HFFc6 (cell line): ENCODE measurements at places on chromosomes 1 and 21.

DNA sequence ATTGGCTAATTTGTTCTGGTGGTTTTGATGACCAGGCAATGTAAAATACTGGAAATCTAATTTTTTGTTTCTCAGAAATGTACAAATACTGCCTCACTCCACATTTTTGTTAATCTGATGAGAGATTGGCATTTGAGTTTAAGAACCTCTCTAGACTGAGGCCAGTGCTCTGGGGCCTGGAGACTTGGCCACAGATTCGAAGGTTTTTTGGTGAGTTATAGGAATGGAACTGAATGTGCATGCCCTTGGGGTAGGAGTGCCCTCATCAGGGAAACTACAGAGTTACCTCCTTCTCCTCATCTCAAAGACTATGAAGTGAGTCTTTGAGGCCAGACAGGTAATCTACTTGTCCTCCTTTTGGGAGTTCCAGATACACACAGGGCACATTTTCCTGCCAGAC, 347.9 kb downstream of the LTN1 start:
- DNase-seq: peak; percentile 41

- DNase-seq: no peak
Observed at GRCh38 chr1:2914702-2915101, 106.6 kb upstream of the ACTRT2 start.

- peak; percentile 39 for DNase-seq
Observed at GRCh38 chr21:15682977-15683376, 46.8 kb upstream of the USP25 start.

DNA sequence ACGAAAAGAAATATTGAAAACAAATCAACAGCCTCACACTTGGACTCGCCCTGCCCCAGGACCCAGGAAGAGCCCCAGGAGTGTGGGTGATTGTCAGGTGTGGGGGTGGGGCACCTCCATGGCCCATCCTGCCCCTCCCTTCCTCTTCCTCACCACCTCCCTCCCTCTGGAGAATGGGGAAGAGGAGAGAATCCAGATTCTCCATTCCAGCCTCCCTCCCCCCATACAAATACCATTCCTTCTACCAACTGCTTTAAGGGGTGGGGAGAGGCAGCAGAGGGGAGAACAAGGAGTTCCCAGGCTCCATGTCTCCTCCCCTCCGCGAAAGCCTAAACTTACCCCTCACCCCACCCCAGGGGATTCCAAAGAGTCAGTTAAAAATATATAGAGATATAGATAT, 36.7 kb downstream of the MEF2D start:
- DNase-seq: no peak

GRCh38 chr1:213333121-213333520, 282.1 kb downstream of the RPS6KC1 start:
- DNase-seq: no peak

DNA sequence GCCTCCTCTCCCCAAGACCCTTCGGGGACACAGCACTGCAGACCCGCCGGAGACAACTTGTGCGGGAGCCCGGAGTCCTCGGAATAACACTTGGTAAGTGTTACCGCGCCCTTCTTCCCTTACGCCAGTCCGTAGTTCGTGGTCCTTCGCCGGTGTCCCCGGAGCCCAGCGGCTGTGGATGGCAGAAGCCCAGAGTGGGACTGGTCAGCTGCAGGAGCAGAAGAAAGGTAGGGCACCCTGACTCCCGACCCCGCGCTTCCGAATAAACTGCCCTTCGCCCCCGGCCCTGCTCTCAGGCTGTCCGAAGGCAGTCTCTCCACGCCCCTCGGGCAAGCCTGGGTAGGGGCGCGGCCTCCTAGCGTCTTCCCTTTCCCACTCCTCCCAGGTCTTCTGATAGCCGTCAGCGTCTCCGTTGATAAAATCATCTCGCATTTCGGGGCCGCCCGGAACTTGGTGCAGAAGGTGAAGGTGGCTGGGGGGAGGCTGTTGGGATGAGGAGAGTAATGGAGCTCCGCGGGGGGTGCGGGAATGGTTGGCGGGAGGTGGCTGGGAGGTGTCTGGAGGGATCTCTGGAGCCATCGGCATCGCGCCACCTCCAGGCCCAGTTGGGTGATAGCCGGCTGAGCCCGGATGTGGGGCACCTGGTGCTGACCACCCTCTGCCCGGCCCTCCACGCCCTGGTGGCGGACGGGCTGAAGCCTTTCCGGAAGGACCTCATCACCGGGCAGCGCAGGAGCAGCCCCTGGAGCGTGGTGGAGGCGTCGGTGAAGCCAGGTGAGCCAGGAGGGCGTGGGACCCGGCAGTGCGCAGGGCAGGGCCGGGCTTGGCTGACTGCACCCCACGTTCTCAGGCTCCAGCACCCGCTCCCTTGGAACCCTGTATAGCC, 4.3 kb downstream of the RUSC1 start:
- DNase-seq: peak; percentile 40

GRCh38 chr1:231463541-231463940, 41.5 kb upstream of the EGLN1 start:
- DNase-seq: no peak

DNA sequence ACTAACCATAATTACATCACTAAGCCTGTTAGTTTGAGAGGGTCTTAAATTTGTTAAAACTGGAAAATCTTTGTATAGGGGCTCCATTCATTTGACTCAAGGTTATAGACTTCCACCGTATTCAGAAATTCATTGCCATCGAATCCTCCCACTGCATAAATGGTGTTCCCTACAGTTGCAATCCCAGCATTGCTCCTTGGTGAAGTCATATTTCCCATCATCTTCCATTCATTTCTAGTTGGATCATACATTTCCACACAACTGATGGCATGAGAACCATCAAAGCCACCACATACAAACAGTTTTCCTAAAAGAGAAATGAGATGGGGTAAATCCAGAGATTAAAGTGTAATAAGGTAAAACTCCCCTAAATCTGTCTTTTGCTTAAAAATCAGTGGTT, 19.1 kb downstream of the IVNS1ABP start:
- no peak for DNase-seq

- DNase-seq: no peak
Observed at GRCh38 chr1:5921671-5922070, 70.6 kb downstream of the NPHP4 start.

GRCh38 chr1:244800821-244801220, 34.6 kb upstream of the COX20 start:
- no peak for DNase-seq

- no peak for DNase-seq
Observed at GRCh38 chr1:61436491-61437120, 288.3 kb downstream of the TM2D1 start.

- DNase-seq: no peak
Observed at GRCh38 chr1:108504447-108504846, 54.3 kb downstream of the NBPF6 start.

GRCh38 chr1:59022799-59023198, 239.0 kb upstream of the JUN start:
- DNase-seq: no peak

- no peak for DNase-seq
Observed at GRCh38 chr1:160777486-160778089, 18.4 kb upstream of the LY9 start.

GRCh38 chr1:224380003-224380402, 23.3 kb downstream of the CNIH4 start:
- DNase-seq: no peak

GRCh38 chr21:43721206-43721605, 2.3 kb downstream of the PDXK start:
- no peak for DNase-seq

DNA sequence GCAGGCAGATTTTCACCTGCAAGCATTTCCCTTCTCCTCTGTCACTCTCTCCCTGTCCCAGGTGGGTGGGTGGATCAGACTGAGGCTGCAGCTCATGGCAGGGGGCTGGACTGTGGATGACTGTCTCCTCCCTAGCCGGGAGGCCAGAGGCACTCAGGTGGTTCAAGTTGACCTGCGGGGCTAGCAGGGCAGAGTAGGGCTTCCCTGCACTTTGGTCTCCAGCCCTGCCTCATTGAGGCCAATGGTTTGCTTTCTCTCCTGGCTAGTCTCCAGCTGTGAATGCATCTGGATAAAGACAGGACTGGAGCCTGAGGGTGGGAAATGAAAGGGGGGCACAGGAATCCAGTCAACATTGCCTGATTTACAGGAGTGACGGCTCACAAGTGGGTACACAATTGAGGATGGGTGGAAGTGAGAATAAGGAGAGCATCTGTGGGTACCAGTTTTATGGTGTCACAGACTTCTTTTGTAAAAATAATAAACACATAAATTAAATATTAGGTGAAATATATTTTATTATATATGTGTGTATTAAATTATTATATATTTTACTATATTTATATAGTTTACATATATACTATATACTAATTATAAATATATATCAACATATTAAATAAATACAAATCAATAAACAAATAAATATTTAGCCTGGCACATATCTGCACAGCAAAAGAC, 25.6 kb downstream of the RUNX1 start:
- DNase-seq: no peak

DNA sequence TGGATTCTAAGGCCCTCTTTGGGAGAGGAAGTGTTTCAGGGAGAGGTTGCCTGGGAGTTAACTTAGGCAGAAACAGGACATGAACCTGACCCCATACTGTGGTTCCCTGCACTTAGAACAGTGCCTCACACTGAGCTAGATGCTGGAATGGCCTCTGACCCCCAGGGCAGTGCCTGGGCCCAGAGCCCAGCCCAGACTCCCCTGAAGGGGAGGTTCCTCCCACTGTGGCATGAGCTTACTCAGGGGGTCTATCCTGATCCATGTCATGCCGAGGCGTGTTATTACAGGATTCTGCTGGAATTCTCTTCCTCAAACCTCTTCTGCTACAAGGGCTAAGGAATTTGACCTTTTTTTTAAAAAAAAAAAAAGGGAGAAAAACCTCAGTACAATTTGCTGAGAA, 72.2 kb downstream of the MRPL37 start:
- no peak for DNase-seq

GRCh38 chr1:12081648-12082396, 18.7 kb downstream of the TNFRSF8 start:
- no peak for DNase-seq

DNA sequence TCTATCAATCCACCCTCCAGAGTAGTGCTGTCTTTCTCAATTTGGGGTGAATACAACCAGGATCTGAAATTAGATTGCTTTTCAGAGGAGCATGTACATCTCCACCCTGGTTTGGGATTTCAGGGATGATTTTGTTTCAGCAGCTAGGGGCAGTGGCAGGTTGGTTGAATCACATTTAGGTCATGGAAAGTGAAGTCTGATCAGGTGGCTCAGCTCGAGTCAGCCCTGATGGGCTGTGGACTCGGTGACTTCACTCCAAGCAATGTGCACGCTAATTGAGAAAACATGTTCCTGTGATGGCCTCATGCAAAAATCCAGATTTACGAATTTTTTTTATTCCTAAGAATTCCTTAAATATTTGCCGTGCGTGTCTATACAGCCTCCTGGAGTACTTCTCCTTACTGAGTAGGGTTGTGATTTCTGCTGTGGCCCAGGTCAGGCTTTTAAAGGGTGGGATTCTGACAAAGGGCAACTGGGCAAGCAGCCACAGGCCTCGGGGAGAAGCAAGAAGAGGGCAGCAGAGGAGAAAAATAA, 7.5 kb downstream of the NGF start:
- DNase-seq: peak; percentile 98

- no peak for DNase-seq
Observed at GRCh38 chr1:239616673-239617072, 230.3 kb downstream of the CHRM3 start.

- no peak for DNase-seq
Observed at GRCh38 chr1:115465802-115466363, 127.8 kb upstream of the NGF start.
